ENCODE measurements at places on chromosomes 2 and 18.

DNA sequence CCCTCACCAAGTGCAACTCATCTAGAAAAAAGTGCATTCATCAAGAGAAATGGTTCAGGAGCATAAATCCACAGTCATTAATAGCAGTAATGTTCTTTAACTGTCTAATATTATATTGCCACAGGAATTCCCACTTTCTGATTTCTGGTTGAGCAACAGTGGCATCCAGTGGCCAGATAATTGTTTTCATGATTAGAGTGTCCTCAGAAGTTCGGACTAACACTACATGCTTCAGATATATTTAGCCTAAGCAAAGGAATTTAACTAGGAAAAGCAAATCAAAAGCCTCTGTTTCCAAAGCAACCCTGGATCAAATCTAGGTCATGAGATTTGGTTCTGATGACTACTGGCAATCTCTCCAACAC, 9.8 kb upstream of the ERBB4 start:
- no peak for DNase-seq

- DNase-seq, result no peak
Measured at GRCh38 chr2:9097239-9097638, 93.8 kb upstream of the MBOAT2 start.

DNA sequence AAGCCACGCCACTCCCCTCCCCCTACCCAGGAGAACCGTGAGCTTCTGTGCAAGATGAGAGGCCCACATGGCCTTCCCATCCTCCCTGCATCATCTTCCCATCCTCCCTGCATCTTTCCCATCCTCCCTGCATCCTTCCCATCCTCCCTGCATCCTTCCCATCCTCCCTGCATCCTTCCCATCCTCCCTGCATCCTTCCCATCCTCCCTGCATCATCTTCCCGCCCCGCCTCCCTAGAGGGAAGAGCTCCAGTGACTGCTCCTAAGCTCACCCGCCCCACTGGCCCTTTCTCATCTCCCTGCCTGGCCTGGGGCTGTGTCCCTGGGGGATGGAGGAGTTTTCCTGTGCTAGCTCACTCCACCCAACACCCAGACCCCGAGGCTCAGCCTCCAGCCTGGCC, 93.3 kb upstream of the ASAP2 start:
- DNase-seq, result no peak

DNA sequence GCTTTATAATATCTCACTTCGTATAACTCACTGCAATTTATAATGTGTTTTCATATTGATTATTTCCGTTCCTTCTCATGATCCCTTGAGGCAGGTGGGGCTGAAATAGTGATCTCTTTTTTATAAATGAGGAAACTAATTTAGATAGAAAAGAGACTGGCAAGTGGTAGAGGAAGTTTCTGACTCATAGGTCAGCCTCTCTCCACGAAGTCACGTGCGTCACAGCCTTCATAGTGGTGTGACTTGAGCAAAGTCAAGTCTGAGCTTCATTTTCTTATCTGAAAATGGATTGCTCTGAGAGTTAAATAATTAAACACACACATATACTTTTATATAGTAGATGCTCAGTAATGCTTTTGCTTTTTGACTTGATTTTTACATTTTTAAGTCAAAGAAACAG, 19.9 kb downstream of the ABCG5 start:
- no peak for DNase-seq

GRCh38 chr2:30709516-30709915, 97.7 kb downstream of the CAPN13 start:
- no peak for DNase-seq
